ENCODE measurements at places on chromosomes 13 and 19. TPM values are rescaled to one million over a fixed set of nuclear protein-coding genes. Genes with fewer than 3 reads are reported as not detected.

The LAMP1 gene
- total RNA-seq = 188 TPM

The PLA2G4C gene
- total RNA-seq = 2.0 TPM

The TMEM259 gene
- 115 TPM for total RNA-seq

The MCEMP1 gene
- total RNA-seq = not detected

The PPFIA3 gene
- total RNA-seq = 2.2 TPM

The ATP12A gene
- total RNA-seq = not detected

The ZNF121 gene
- total RNA-seq = 15.5 TPM

The ZNF726 gene
- 6.2 TPM for total RNA-seq

The WASF3 gene
- total RNA-seq = 3.5 TPM

The RUBCNL gene
- 0.30 TPM for total RNA-seq

The FOSB gene
- 2.5 TPM for total RNA-seq

The FCAR gene
- not detected for total RNA-seq

The ZNF560 gene
- 1.0 TPM for total RNA-seq

The ELL gene
- 9.7 TPM for total RNA-seq
